Ascending aorta (tissue), 2 donors: ENCODE measurements at places on chromosomes 3 and 15. TPM values are rescaled to one million over a fixed set of nuclear protein-coding genes. Genes with fewer than 3 reads are reported as not detected.

UBAP1L gene
- total RNA-seq, result 10.9 TPM

HHLA2 gene
- not detected for total RNA-seq

C3orf33 gene
- total RNA-seq, result not detected

LSG1 gene
- total RNA-seq, result 9.4 TPM

FRMD4B gene
- total RNA-seq, result 13.5 TPM

CCDC71 gene
- 31.6 TPM for total RNA-seq

HSPBAP1 gene
- 2.4 TPM for total RNA-seq

SH3GL3 gene
- total RNA-seq, result not detected

GOLGA8A gene
- total RNA-seq, result 35.0 TPM
